Activated CD4-positive, alpha-beta T cell treated with anti-CD3 and anti-CD28 coated beads, Interleukin-2, amount 50 U/mL, for 24 hours (primary cell): ENCODE measurements at places on chromosomes 7 and 10.
A peak's percentile ranks its signal among the peaks of the same experiment; 100 is the strongest.

GRCh38 chr7:146943483-146943882 lies 826.9 kb downstream of the CNTNAP2 start:
- no peak for DNase-seq

GRCh38 chr7:123190109-123190831 lies 9.5 kb downstream of the SLC13A1 start:
- no peak for DNase-seq

- no peak for DNase-seq
These were observed 39.0 kb downstream of the AKR1B1 start for GRCh38 chr7:134419875-134420274.

GRCh38 chr10:126373972-126374371 lies 14.3 kb downstream of the ADAM12 start:
- DNase-seq, result no peak

- DNase-seq, result no peak
These were observed 138.1 kb downstream of the GNAI1 start for GRCh38 chr7:80272560-80273239.

DNA sequence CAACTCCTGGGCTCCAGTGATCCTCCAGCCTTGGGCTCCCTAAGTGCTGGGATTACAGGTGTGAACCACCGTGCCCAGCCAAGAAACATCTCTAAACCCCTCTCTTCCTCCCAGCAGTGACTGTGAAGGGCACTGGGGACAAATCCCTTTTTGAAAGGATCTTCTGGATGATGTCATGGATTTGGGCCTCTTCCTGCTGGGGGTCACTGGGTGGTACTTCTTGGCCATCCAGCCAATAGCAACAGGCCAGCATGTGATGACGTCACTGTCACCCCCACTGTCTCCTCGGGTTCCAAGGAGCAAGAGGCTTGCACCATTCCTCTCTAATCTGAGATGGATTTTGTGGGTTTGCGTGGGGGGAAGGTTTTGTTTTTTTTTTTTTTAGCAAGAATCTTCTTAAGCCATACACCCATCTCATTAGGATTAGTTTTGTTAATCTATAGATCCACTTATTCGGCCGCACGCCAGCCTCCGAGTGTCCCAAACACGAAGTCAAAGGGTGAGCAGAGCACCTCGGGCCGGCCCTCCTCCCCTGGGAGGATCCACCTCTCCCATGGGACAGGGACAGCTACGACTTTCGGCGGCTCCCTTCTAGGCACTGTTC lies 29.4 kb upstream of the TNRC18 start:
- DNase-seq, result no peak

GRCh38 chr7:76294344-76295024 lies 8.0 kb upstream of the HSPB1 start:
- no peak for DNase-seq

- no peak for DNase-seq
These were observed 368.4 kb upstream of the ZMIZ1 start for GRCh38 chr10:78700413-78700812.

DNA sequence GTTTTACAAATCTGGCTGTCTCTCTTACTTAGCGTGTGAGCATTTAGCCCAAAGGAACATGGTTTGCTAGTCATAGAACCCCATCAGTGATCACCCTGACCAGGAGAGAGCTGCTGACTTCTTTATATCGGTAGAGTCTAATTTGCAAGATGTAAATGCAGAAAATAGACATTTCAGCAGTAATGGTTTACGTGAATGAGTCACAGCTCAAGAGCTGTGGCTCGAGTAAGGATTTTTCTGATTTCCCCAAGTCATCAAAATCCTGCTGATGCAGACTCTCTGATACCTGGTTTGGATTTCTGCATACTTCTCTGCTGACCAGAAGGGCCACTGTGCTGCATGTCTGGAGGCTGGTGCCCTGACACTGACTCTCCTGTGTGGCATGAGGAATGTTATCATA lies 25.7 kb downstream of the NUB1 start:
- no peak for DNase-seq

DNA sequence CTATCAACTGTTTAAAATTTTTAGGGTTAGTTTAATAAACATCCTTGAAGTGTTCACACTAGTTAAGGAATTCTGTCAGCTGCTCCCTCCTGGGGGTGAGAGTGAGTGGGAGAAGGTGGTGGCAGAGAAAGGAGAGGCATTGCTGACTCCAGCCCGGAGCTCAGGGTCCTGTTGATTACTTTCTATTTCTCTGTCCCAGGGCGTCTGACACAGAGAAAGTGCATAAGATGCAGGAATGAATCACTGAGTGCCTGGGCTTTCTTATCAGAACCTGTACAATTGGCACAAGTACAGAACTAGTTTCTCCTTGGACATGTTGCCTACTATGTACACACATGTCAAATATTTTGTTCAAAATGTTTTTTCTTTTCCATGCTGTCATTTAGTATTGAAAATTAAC lies 410.8 kb upstream of the COBL start:
- DNase-seq, result no peak

DNA sequence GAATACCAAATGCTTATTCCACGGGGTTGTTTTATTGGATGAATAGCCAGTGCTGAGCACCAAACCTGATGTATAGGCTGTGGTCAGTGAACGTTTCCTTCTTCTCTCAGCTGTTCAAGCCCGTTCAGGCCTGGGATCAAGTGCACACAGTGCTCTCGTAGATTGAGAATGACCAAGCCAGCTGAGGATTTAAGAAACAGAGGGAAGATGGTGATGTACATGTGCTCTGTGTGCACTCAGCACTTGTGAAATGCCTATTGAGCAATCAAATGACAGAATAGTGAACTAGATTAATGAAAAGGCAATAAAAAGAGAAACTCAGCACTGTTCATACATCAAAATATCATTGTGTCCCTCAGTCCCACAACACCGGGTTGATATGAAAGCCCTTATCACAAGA lies 302.5 kb downstream of the BMPER start:
- no peak for DNase-seq

DNA sequence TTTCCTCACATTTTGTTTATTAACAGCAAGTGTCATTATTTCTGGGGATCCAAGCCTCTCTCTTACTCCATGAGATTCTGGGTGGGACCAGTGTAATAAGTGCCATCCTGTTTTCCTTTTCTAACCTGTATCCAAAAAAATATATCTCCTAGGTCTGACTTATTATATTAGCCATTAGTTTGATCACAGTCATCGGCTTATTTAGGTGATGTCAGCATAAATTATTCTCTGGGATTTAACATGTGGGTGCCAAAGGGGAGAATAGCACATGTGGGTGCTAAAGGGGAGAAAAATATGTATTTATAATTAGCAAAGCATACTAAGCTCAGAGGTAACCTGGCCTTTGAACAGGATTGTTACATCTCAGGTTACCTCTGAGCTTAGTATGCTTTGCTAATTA lies 293.8 kb upstream of the SEMA3D start:
- DNase-seq, result no peak

DNA sequence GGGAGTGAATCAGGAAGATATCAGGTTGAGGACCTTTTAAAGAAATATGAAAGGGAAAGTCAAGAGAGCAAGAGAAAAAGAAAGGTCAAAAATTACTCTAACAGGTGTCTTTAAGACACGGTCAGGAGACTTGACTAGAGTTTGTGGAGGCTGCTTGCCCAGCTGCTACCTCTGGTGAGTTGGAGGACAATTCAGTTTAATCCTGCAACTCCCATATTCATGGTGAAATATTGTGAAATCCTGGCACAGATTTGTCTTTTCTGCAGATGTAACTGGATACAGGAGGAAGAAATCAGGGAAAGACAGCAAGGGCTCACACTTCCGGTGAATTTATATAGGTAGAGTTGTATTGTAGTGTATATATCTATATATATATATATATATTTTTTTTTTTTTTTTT lies 93.5 kb downstream of the AKAP9 start:
- DNase-seq, result no peak

DNA sequence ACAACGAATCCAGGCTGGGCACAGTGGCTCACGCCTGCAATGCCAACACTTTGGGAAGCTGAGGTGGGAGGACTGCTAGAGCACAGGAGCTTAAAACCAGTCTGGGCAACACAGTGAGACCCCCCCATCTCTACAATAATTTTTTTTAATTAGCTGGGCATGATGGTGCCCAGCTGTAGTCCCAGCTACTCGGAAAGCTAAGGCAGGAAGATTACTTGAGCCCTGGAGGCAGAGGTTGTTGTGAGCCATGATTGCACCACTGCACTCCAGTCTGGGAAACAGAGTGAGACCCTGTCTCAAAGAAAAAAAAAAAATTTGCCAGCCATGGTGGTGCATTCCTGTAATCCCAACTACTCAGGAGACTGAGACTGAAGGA lies 396.3 kb downstream of the KCNMA1 start:
- no peak for DNase-seq

- DNase-seq, result no peak
These were observed 354.5 kb downstream of the TFEC start for GRCh38 chr7:115676080-115676479.

GRCh38 chr7:10998996-10999757 lies 25.5 kb downstream of the PHF14 start:
- no peak for DNase-seq

DNA sequence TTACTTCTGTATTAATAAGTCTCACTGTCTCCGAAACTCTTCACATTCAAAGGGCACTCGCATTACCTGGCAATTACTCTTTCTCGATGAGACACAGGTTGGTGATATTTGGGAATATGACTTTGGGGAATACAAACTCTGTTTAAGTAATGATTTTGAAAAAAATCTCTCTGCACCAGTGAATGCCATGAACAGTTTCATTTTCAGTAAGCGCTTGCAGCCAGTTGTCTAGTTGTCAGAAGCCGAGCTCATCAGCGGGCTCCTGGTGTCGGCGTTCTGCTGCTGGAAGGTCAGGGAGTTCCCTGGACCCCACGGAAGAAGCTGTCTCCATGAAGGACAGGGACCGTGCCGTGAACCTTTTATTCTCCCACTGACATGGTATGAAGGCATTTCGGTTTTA lies 57.7 kb downstream of the PTPRE start:
- no peak for DNase-seq

- no peak for DNase-seq
These were observed 93.7 kb upstream of the NMT2 start for GRCh38 chr10:15262036-15262713.

- no peak for DNase-seq
These were observed 28.3 kb upstream of the CCDC6 start for GRCh38 chr10:59934701-59935100.

- DNase-seq, result no peak
These were observed 66.8 kb downstream of the MKI67 start for GRCh38 chr10:128059266-128059981.

DNA sequence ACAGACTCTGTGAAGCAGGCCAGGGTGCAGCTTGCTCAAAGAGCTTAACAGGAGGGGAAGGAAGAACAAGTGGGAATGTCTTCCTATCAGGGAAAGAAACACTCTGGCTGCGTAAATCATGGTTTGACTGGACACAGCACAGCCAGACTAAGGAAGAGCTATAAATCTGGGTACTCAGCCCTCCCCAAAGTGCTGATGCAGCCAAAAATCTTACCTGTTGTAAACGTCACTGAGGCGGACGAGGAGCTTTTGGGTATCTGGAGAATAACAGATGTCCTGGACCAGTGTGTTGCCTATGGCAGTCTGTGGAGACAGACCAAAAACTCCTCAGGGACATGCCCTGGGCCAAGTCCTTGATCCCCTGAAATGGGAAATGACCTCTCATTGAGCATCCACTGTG lies 43.1 kb upstream of the HNRNPH3 start:
- no peak for DNase-seq

DNA sequence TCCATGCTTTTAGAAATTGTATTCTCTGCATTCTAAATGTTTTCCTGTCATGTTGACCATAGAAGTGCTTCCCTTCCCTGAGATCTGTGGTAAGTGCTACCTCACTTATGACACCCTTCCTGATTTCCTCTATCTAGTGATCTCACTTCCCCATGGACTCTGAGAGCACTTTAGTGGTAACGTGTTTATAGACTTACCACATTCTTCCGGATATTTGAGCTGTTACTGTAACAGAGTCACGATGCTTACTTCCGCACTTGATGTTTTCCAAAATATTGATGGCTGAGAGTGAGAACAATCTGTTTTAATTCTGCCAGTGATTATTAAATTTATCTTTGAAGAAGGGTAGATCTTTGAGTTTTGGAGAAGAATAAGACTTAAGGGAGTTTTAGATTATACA lies 60.1 kb upstream of the NAMPT start:
- DNase-seq, result no peak

DNA sequence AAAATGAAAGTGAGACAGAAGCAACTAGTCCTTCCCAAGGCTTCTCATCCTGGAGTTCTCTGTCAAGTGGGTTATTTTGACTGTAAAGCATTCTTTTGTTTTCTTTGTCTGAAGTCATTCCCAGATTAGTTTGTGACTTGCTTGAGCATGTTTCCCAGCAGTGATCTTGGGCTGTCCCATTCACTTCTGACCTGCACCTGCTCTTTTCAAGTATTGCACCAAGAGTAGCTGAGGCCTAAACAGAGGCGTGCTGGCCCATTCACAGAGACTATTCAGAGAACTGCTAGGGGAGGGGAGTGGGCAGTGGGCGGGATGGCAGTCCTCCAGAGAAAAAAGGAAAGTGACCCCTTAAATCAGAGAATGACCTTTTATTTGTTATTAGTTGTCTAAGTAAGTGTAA lies 61.3 kb downstream of the CACNA2D1 start:
- DNase-seq, result no peak

DNA sequence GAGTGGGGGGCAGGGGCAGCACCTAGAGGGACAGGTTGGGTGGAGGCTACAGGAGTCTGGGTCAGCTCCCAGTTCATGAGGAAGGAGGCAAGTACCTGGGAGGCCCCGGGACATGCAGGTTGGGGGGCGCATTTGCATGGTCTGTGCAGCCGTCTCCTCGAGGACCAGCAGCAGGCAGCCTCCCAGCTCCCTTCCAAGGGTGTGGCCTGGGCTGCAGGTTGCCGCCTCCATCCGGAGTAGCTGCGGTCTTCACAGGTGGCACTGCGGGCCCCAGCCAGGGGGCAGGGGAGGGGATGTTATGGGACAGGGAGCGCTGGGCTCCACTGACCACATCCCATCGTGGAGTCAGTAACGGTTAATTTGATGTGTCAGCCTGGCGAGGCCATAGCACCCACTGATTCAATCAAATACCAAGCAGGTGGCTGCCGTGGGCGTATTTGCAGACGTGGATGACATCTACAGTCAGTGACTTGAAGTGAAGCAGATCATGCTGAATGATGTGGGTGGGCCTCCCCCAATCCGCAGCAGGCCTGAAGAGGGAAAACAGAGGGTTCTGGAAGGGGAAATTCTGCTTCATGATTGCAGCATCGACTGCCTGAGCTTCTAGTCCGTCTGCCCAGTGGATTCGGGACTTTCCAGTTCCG lies 81.6 kb downstream of the PRKAG2 start:
- DNase-seq, result peak; percentile 54

- DNase-seq, result no peak
These were observed 7.8 kb downstream of the LIPM start for GRCh38 chr10:88810196-88810961.
